Activated effector memory CD4-positive, alpha-beta T cell treated with anti-CD3 and anti-CD28 coated beads, Interleukin-2, amount 50 U/mL, for 16 hours (primary cell): ENCODE measurements at places on chromosomes 2 and 18.

GRCh38 chr2:65057391-65058052 lies 1.3 kb downstream of the CEP68 start:
- peak; percentile 80 for DNase-seq

DNA sequence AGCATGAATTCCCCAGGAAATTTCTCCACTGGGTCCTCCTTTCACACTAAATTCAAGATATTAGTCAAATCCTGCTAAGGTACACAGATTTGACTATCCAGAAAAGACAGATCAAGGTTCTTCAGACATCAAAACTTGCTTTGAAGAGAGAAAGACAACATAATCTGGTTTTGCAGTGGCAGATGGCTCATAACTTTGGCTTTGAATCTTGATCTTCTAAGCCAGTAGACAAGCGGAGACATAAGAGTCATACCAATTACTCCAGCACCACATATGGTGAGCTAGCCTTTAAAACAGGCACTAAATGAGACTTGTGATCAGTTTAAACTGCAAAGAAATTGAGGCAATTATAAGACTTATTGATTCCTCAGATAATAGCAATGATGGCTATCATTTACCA lies 29.3 kb downstream of the PDE11A start:
- DNase-seq = no peak

- DNase-seq = no peak
These were observed 1.7 kb upstream of the RFTN2 start for GRCh38 chr2:197677056-197677455.

DNA sequence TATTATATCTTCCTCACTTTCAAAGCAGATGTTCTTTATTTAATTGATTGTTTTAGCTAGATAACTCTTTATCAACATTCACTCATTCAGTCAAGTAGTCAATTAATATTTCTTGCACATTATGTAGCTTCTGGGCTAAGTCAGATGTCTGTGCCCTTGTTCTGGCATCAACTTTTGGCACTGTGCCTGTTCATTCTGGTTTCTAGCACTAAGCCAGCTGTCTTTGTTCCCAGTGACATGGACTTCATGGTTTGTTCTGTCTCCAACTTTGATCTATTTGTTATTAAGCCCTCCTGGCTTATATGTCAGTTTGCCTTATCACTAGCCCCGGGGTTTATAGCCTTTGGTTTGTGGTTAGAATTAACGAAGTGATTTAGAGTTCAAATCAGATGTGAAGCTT lies 247.9 kb upstream of the SYT4 start:
- DNase-seq = no peak

GRCh38 chr2:74206180-74206688 lies 7.8 kb downstream of the MTHFD2 start:
- peak; percentile 74 for DNase-seq

- DNase-seq = no peak
These were observed 574.2 kb downstream of the CCDC85A start for GRCh38 chr2:56757884-56758545.

GRCh38 chr2:71780162-71780561 lies 326.8 kb downstream of the DYSF start:
- no peak for DNase-seq

DNA sequence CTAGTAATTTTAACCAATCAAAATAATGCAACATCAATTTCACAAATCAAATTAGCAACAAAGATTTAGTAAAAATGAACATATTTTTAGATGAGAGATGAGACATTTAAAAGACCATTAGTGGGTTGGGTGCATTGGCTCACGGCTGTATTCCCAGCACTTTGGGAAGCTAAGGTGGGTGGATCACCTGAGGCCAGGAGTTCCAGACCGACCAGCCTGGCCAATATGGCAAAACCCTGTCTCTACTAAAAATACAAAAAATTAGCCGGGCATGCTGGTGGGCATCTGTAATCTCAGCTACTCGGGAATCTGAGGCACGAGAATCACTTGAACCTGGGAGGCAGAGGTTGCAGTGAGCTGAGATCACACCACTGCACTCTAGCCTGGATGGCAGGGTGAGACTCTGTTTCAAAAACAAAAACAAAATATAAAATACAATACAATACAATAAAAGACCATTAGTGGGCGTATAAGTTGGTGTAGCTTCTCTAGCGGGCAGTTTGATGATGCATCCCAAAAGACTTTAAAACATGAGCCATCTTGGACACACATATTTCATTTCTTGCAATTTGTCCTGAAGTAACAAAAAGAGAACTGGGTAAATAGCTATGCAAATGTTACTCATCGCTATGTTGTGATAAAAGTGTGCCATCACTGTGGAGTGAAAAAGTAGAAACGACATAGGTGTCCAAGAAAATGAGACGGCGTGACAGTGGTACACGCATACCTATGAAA lies 101.8 kb downstream of the COL6A3 start:
- DNase-seq = no peak

DNA sequence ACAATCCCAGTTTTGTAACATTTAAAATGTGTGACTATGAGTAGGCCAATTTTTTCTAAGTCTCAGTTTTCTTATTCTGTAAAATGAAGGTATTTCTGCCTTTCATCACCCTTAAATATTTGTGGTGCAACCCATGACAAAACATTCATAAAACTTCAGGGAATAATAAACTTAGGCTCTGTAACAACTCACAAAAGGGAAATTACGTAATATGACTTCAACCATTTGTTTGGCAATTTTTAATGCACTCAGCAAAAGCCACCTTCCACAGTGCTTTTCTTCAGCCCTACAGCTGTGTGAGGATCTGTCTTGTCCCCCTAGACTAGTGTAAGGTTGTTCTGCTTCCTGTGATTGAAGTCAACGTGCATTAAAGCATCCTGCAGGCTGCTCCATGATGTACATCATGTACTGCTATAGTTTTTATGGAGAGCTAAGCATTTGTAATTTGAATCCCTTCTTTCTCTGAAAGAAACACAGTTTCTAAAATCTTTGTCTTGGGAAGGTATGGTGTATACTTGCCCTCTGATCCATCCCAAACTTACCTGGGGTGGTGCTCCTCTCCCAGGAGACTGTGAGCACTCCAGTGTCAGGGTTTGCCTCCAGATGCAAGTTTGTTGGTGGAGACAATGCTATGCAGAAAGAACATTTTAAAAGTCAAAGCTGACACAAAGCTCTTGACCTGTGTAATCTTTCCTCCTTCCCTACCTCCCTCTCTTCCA lies 39.1 kb downstream of the FN1 start:
- DNase-seq = no peak

- no peak for DNase-seq
These were observed 256.4 kb upstream of the NETO1 start for GRCh38 chr18:73124175-73124574.

- peak; percentile 64 for DNase-seq
These were observed 19.0 kb downstream of the TPGS2 start for GRCh38 chr18:36809590-36810381.
